IMR-90 (cell line): ENCODE measurements at places on chromosomes 4 and X. TPM values are rescaled to one million over a fixed set of nuclear protein-coding genes. Genes with fewer than 3 reads are reported as not detected.

KLB gene
- total RNA-seq = not detected in 2 replicates

TIMM8A gene
- 2.2 and 3.1 TPM in 2 replicates for total RNA-seq

ZFP42 gene
- total RNA-seq = not detected in 2 replicates

DUSP9 gene
- total RNA-seq = under 0.01 TPM in 2 replicates

SLC2A9 gene
- 0.56 and 0.72 TPM in 2 replicates for total RNA-seq

FAM9B gene
- total RNA-seq = not detected in 2 replicates

NLGN4X gene
- not detected in 2 replicates for total RNA-seq

RRH gene
- total RNA-seq = not detected in 2 replicates

USP46 gene
- 15.4 and 20.3 TPM in 2 replicates for total RNA-seq

GPM6B gene
- total RNA-seq = 4.2 and 5.9 TPM in 2 replicates

ABCG2 gene
- 1.1 and 1.4 TPM in 2 replicates for total RNA-seq

APLN gene
- total RNA-seq = under 0.01 and 0.18 TPM in 2 replicates

GPR78 gene
- total RNA-seq = under 0.01 TPM in 2 replicates

TCEAL9 gene
- 20.3 and 94.4 TPM in 2 replicates for total RNA-seq

ZCCHC4 gene
- 8.1 and 11.7 TPM in 2 replicates for total RNA-seq

ALAS2 gene
- total RNA-seq = not detected in 2 replicates

KLF8 gene
- total RNA-seq = under 0.01 TPM in 1 of 2 replicates, not detected in the other

LIN54 gene
- total RNA-seq = 23.9 and 26.9 TPM in 2 replicates

ACOT9 gene
- total RNA-seq = 47.3 and 63.6 TPM in 2 replicates

ADAMTS3 gene
- total RNA-seq = 2.5 and 2.9 TPM in 2 replicates

SPOCK3 gene
- not detected in 2 replicates for total RNA-seq

FAM149A gene
- total RNA-seq = 0.54 and 0.83 TPM in 2 replicates

SHOX gene
- not detected in 2 replicates for total RNA-seq

CCNB3 gene
- 0.18 and 0.28 TPM in 2 replicates for total RNA-seq

PSAPL1 gene
- total RNA-seq = not detected in 2 replicates

CHRNA9 gene
- not detected in 2 replicates for total RNA-seq

GPR34 gene
- total RNA-seq = not detected in 2 replicates

CPE gene
- total RNA-seq = 3.6 and 4.4 TPM in 2 replicates

SUPT20HL1 gene
- not detected in 2 replicates for total RNA-seq

CCDC158 gene
- total RNA-seq = not detected in 2 replicates

FAT4 gene
- 35.6 and 37.5 TPM in 2 replicates for total RNA-seq

ZNF280C gene
- total RNA-seq = 4.5 and 6.1 TPM in 2 replicates

AGA gene
- 35.8 and 38.5 TPM in 2 replicates for total RNA-seq

IL9R gene
- not detected in 2 replicates for total RNA-seq

RTL3 gene
- 0.83 and 1.1 TPM in 2 replicates for total RNA-seq

CSAG3 gene
- not detected in 2 replicates for total RNA-seq

ASB12 gene
- not detected in 2 replicates for total RNA-seq

NLGN3 gene
- 0.18 and 0.28 TPM in 2 replicates for total RNA-seq
